ENCODE measurements at places on chromosomes 1 and 21. TPM values are rescaled to one million over a fixed set of nuclear protein-coding genes. Genes with fewer than 3 reads are reported as not detected.

The SHE gene
- total RNA-seq: 0.07 TPM

The GJA9 gene
- not detected for total RNA-seq

The LEFTY1 gene
- total RNA-seq: 0.50 TPM

The OSCP1 gene
- total RNA-seq: 6.1 TPM

The RBBP5 gene
- 11.9 TPM for total RNA-seq

The EDARADD gene
- total RNA-seq: 2.8 TPM

The COL6A2 gene
- total RNA-seq: 19.8 TPM

The TP73 gene
- 0.59 TPM for total RNA-seq

The RNF223 gene
- 0.27 TPM for total RNA-seq

Measured in A549 treated with ZK216348 at 1 μM for 4 hours (cell line).